ENCODE measurements at places on chromosomes 2 and 18.

GRCh38 chr2:128685841-128686496, 367.3 kb upstream of the HS6ST1 start:
- DNase-seq = no peak

GRCh38 chr2:3112131-3112530, 265.5 kb downstream of the EIPR1 start:
- DNase-seq = no peak

DNA sequence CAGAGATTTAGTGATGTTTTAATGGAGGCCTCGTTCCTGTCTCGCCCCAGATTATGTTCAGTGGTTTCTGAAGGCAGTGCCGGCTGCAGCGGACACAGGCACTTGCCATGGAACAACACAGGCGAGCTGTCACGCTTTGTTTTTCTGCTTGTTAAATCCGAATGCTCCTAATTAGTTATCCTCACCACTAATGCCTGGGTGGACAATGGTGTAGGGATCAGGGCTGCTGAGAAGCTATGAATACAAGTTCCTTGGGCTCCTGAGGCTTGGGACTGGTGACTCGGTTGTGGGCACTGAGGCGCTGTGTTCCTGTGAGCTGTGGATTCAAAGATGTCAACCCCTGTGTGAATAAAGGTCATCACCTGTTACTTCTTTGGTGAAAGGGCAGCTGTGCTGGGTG, 123.5 kb downstream of the PLEKHM3 start:
- no peak for DNase-seq

DNA sequence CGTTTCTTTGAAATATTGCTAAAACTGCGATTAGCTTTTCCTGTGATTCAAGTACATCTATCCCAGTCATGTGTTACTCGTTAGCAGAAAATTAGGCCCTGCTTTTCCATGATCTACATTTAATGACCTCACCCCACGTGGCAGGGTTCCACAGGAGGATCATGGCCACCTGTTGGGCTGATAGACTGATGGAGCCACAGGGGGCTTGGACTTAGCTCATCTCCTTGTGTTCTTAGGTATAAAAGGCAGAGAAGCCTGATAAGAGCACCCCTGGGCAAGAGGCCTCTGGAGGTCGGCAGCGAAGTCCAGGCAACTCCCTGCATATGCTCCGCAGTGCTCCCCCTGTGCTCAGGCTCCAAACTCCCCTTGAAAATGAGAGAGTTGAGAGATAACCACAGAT, 12.9 kb downstream of the FZD7 start:
- no peak for DNase-seq

DNA sequence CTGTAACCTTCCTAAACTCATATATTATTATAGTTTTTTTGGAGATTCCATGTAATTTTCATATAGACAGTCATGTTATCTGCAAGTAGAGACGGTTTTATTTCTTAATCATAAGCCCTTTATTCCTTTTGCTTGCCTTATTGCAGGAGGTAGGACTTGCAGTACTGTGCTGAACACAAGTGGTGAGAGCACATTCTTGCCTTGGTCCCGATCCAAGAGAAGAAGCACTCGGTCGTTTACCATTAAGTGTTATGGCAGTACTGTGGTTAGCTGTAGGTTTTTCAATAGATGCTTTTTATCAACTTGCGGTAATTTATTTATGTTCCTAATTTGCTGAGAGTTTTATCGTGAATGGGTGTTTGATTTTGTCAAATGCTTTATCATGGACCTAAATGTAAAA, 305.7 kb downstream of the DYSF start:
- no peak for DNase-seq

DNA sequence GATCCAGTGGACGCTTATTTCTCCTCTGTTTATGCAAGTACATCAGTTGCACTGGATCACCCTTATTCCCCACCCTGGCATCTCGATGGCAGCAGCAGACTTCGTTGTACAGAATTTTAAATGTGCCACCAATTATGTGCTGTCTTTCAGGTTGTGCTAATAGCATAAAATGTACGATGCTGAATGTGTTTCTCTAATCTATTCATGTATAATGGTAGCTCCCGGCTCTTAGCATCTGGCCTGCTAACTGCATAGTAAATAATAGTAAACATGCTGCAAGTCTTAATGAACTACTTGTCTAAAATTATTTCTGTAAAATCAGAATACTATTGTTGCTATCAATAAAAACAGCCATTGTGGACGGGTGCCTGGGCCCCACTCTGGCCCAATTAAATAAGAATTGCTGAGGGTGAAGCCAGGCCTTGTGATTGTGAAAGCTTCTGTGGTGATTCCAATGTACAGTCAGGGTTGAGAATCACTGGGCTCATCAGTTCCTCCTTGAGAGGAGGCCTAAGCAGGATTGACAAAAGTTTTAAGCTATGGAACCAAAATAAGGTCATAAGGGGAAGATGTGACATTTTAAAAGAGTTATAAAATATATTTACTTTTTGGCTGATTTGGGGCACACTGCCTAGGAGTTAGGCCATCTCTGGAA, 14.4 kb upstream of the MYO3B start:
- no peak for DNase-seq
